ENCODE measurements at places on chromosomes 3 and 15.
A peak's percentile ranks its signal among the peaks of the same experiment; 100 is the strongest.

GRCh38 chr3:117350371-117350770 lies 640.8 kb downstream of the TUSC7 start:
- DNase-seq, result no peak

DNA sequence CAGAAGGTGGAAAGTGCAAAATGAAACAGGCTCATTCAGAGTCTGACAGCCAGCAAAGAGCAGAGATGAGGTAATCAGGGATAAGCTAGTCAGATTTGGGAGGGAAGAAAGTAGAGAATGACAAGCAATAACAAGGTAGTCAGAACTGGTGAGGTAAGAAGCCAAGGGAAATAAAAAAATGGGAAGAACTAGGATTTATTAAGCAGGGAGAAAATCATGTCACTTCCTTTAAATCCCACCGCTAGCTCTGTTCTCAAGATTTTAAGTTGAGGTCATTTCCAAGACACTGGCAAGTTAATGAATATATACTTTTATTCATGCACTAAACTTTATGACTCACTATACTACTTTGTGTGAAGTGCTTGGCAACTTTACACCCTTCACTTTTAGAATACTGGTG lies 1106.8 kb downstream of the IGSF11 start:
- DNase-seq, result no peak

DNA sequence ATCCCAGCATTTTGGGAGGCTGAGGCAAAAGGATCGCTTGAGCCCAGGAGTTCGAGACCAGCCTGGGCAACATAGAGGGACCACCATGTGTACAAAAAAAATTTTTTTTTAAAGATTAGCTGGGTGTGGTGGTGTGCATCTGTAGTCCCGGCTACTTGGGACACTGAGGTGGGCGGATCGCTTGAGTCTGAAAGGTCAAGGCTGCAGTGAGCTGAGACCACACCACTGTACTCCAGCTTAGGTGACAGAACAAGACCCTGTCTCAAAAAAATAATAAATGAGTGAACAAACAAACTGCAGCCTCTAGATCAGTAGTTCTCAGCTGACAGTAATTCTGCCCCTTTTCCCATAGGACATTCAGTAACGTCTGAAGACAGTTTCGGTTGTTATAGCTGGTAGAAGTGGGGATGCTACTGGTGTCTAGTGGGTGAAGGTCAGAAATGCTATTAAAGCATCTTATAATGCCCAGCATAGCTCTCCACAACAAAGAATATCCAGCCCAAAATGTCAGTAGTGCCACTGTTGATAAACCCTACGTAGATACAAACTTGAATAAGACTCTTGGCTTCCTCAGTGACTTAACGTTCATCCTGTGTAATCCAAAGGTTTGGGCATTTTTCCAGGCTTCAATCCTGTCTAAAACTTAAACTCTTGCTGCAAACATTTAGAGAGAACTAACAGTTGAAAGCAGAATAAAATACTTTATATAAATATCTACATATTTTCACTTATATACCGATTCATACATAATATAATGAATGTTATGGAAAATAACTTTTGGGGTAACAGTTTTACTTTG lies 10.6 kb downstream of the SMC4 start:
- DNase-seq, result no peak

GRCh38 chr3:43755516-43756200 lies 64.9 kb downstream of the ABHD5 start:
- DNase-seq, result no peak

DNA sequence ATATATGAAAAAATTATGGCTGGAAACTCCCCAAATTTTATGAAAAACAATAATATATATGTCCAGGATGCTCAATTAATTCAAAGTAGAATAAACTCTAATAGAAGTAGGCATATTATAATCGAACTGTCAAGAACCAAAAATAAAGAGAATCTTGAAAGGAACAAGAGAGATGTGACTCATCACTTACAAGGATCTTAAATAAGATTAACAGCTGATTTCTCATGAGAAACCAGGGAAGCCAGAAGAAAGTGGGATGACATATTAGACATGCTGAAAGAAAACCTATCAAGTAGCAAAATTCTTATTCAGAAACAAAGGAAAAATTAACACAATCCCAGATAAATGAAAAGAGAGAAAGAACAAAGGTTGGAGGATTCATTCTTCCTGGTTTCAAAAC lies 66.8 kb downstream of the FAIM start:
- DNase-seq, result no peak

DNA sequence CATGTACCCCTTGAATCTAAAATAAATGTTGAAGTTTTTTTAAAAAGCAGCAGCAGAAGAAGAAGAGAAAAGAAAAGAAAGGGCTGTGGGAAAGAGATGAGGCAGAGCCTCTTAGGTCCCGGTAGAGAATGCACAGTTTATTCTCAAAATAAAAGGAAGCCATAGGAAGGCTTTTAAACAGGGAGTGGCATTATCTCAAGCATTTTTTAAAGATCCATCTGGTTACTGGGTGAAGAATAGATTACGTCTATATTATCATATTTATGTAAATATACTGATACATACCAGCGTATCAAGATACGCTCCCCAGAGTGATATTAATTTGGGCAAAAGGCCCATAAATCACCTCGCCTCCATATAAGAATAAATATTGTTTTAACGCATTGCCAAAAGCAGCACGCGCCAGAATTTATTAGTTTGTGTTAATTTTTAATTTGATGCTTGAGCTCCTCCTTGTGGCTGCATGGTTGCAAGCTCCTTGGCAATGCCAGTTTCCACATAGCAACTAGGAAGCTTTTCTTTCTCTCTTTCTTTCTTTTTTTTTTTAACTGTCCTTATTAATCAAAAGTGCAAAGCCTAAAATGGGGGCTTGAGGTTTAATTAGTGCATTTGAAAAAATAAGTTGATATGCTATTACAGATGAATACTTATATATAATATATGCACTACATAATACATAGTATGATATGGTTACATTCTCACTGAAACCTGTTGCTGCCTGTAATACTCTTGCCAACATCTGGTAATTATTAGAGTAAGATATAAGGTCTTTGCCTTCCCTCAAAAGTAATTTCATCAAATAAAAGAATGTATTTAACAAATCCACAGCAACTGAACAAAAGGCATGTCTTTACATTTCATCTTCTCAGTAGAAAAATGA lies 242.8 kb upstream of the UBE2E2 start:
- no peak for DNase-seq

DNA sequence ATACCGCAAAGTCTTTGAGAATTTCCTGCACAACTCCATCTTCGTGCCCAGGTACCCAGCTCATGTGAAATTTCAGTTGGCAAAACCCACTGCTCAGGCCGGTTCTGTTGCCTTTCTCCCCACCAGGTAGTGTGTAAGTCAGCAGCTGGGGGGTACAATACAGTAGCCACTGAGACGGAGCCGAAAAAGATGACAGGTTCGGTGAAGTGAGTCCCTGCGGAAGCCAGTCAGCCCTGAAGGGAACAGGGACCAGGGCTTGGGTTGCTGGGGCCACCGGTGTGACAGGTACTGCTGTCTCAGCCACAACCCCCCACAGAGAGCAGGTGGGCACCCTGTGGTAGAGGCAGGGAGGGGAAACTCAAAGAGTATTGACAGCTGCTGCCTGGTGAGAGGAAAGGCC lies 90.8 kb downstream of the PGPEP1L start:
- no peak for DNase-seq

GRCh38 chr15:98678484-98678883 lies 30.1 kb downstream of the IGF1R start:
- no peak for DNase-seq

GRCh38 chr3:101128786-101129185 lies 135.6 kb upstream of the ABI3BP start:
- DNase-seq, result no peak

DNA sequence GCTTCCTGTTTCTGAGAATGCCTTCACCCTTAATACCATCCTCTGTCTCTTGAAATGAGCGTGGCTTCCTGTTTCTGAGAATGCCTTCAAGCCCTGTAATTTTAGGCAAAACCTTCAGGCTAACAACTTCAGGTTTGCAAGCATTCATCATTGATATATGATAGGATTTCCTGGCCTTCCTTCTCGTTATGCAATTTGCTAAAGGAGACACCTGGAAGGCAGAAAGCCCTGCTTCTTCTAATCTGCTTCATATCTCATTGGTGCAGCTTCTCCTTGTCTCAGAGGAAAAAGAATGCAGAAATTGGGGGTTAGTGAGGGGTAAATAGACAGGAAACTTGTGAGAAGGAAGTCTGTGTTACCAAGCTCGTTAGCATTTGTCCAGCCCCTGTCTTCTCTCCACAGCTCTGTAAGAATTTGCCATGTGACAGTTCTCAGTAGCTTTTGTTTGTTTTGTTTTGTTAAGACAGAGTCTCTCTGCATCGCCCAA lies 7.3 kb downstream of the ARL6IP5 start:
- no peak for DNase-seq

DNA sequence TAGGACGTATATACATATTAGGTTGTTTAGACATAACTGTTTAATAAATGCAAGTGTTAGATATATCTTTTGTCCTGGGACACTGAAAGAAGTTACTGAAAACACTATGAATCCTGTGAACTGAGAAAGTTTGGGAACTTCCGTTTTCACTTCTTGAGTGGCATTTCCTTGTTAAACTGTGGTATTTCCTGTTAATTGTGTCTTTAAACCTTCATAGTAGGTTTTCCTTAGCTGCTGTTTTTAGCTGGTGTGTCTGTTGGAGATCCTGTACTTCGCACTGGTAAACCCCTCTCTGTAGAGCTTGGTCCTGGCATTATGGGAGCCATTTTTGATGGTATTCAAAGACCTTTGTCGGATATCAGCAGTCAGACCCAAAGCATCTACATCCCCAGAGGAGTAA lies 37.1 kb downstream of the ATP6V1A start:
- DNase-seq, result no peak

DNA sequence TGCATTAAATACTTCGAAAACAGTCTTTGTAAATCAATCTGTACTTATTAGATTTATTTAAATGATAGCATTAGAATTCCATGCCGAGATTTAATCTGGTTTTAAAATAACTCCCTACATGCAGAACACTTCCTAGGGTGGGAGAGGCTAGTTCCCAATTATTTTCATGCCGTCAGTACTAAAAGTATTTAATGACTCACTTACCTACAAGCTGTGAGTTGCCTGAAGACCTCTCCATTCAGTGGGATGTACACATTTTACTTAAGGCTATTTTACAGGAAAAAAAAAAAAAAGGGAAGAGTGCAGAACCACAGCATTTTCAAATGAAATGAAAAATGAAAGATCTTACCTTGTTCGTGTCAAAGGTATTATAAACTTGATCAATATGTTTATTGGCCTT lies 469 bp downstream of the GUCA1C start:
- DNase-seq, result no peak

- peak; percentile 15 for DNase-seq
These were observed 142.7 kb downstream of the GADL1 start for GRCh38 chr3:30751610-30752299.

- no peak for DNase-seq
These were observed 52.1 kb downstream of the DAPK2 start for GRCh38 chr15:63994073-63994600.

DNA sequence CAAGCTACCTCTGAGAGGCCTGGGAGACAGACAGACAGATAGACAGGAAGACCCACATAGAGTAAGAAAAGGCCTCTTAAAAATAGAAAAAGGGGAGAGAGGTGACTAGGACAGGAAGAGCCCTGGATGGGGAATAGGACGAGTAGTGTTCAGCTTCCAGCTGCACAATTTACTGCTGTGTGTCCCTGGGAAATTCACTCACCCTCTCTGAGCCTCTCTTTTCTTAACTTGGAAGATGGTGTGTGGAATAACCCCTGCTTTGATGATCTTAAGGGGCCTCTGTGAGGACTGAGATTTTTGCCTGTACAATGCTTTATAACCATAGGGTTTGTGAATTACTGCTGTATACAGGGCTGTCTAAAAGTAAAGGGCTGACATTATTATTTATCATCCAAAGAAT lies 37.5 kb downstream of the FEM1B start:
- DNase-seq, result no peak

DNA sequence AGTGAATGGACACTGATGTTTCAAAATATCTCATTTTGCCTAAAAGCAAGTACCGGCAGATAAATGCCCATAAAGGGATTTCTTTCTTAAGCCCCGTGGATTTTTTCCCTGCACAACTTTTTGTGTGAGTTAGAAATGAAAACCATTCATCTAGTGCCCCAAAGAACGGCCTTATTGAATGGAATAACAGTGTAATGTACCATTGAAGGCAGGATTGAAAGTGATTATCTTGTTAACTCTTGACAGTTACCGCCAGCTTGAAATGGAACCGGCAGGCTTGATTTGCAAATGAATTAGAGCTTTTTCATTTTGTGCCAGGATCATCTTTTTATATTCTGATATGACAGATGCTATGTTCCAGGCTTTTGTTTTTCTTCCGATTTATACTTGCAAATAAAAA lies 162.2 kb downstream of the RSRC1 start:
- no peak for DNase-seq

DNA sequence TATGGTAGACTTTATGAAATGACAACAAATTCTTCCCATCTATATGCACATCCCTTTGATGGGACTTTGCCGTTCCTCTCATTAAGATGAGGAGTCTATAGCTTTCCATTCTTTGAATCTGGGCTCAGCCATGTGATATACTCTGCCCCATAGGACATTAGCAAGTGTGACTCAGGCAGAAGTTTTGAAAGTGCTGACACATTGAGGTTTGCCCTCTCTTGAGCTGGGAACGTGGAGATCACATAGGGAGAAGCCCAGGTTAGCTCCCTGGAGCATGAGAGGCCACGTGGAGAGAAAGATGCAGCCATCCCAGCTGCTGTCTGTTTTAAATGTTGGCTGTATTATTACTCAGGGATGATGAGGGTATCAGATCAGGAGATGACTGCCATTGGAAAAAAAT lies 67.7 kb upstream of the OXTR start:
- no peak for DNase-seq

DNA sequence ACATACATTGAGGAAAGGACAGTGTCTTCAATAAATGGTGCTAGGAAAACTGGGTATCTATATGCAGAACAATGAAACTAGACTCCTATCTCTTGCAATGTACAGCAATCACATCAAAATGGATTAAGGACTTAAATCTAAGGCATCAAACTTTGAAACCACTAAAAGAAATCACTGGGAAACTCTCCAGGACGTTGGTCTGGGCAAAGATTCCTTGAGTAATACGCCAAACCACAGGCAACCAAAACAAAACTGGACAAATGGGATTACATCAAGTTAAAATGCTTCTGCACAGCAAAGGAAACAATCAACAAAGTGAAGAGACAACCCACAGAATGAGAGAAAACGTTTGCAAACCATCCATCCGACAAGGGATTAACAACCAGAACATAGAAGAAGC lies 14.5 kb downstream of the LAMP3 start:
- peak; percentile 30 for DNase-seq

DNA sequence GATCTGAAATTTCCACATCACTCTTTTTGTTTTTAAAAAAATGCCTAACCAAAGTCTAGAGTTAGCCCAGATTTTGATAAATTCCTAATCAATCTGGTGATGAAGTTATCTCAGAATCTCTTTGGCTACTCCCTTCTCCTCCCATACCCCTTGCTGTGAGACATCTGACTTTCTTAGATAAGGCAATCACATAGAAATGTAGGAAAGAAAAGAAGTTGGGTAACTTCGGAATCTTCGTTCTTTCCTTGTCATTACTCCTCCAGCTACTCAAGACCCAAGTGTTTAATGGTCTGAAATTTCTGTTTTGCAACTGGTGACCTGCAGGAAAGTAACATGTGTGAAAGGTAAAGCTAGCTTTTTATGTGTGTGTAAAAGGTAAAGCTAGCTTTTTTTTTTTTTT lies 37.8 kb downstream of the MYL3 start:
- DNase-seq, result no peak

GRCh38 chr3:74523811-74524210 lies 90.6 kb downstream of the CNTN3 start:
- no peak for DNase-seq

GRCh38 chr15:45458746-45459403 lies 63.7 kb downstream of the SLC30A4 start:
- no peak for DNase-seq

- DNase-seq, result no peak
These were observed 43.0 kb upstream of the SEC13 start for GRCh38 chr3:10363935-10364334.
